ENCODE measurements at places on chromosomes 4 and X. TPM values are rescaled to one million over a fixed set of nuclear protein-coding genes. Genes with fewer than 3 reads are reported as not detected.

The CT45A5 gene
- not detected for total RNA-seq

The HSFX4 gene
- total RNA-seq, result not detected

The ING2 gene
- 8.4 TPM for total RNA-seq

The ASB9 gene
- total RNA-seq, result 5.6 TPM

The AKAP4 gene
- total RNA-seq, result not detected

DNA sequence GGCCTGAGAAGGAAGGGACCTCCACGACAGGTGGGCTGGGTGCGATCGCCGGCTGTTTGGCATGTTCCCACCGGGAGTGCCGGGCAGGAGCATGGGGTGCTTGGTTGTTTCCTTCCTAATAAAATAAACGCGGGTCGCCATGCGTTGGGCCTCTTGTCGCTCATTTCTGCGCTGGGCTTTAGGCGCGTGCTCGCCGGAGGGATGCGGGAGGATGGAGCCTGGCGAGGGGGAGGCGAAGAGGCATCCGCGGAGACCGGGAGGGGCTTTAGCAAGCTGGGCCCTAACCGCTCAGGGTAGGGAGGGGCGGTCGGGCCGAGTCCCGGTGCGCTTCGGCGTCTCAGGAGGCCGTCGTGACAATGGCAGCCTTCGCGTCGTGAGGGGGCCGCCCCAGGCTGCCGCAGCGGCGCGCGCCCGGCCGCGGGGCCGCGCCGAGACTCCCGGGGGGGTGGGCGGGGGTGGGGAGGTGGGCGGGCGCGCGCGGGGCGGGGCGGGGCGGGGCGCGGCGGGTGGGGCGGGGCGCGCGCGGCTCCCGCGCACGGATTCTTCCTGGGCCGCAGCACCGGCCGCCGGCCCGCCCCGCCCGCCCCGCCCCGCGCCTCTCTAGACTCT lies 476 bp upstream of the GDI1 start:
- DNase-seq, result no peak

- no peak for DNase-seq
These were observed 67.0 kb downstream of the TRMT44 start for GRCh38 chr4:8507624-8508023.

DNA sequence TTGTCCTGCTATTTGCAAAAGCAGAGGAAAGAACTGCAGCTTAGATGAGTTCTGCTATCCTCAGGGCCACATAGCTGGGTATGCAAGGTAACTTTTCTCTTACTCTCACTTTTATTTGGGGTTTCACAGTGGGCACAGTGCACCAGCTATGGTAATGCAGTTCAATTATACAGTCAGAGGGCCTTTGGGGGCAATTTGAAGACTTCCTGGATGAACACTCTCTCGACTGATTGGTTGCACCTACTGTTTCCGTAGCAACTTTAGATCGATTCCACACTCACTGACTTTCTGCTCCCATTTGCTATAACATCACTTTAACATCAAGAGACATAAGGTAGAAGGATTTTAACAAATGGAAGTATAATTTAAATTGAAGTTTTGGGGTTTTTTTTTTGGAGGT lies 128.6 kb downstream of the SLC39A8 start:
- DNase-seq, result no peak

GRCh38 chr4:87073199-87074120 lies 138.6 kb downstream of the AFF1 start:
- DNase-seq, result no peak

DNA sequence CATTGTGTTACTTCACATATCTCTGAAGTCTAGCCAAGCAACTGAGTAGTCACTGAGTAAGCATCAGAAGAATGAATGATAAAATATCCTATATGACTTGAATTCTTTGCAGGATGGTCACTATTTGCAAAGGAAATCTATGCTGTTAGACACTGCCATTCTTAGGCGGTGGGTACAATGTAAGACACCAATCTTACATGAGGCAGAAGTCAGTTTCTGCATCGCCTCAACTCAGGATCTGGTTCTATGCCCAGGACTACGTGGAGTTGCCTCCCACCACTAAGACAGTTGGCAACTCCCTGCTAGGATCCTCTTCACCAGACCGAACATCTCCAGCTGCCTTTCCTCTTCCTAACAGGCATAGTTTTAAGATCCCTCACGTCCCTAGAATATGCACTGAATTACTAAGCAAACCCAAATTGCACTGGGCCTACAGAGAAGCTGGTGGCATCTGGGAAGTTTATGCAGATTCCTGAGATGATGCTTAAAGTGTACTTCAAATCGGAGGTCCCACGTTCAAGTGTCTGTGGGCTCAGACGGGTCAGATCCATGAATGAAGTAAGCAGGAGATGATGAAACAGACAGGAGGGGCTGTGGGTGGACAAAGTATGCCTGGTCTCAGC lies 45.6 kb downstream of the SEL1L3 start:
- no peak for DNase-seq

GRCh38 chr4:70892086-70892769 lies 9.9 kb upstream of the MOB1B start:
- no peak for DNase-seq
